ENCODE measurements at places on chromosomes 1 and 21. TPM values are rescaled to one million over a fixed set of nuclear protein-coding genes. Genes with fewer than 3 reads are reported as not detected.

LCE2B gene
- not detected for total RNA-seq

CSF3R gene
- total RNA-seq = 0.43 TPM

ZNF648 gene
- total RNA-seq = not detected

SLC25A34 gene
- total RNA-seq = 1.4 TPM

C1orf141 gene
- not detected for total RNA-seq

SLC22A15 gene
- 1.3 TPM for total RNA-seq

PLD5 gene
- not detected for total RNA-seq

LEFTY2 gene
- not detected for total RNA-seq

AGT gene
- not detected for total RNA-seq

TUFT1 gene
- 4.9 TPM for total RNA-seq

EDARADD gene
- 6.2 TPM for total RNA-seq

CLCA4 gene
- not detected for total RNA-seq

TCP10L gene
- total RNA-seq = 0.53 TPM

CD1E gene
- not detected for total RNA-seq

F5 gene
- 11.0 TPM for total RNA-seq

LORICRIN gene
- not detected for total RNA-seq

PDC gene
- total RNA-seq = not detected

RPL11 gene
- total RNA-seq = 1,074 TPM

PPIAL4G gene
- total RNA-seq = 0.45 TPM

PLA2G2D gene
- not detected for total RNA-seq

FGR gene
- not detected for total RNA-seq

KRTAP12-2 gene
- total RNA-seq = not detected

TMEM82 gene
- total RNA-seq = not detected

PGBD2 gene
- total RNA-seq = 6.4 TPM

PDXK gene
- total RNA-seq = 94.1 TPM

SCMH1 gene
- total RNA-seq = 20.2 TPM

LCE1A gene
- not detected for total RNA-seq

KRTAP10-1 gene
- not detected for total RNA-seq

RAB42 gene
- total RNA-seq = not detected

GJA9 gene
- not detected for total RNA-seq

PRDM16 gene
- total RNA-seq = 0.20 TPM

FAM151A gene
- not detected for total RNA-seq

Measured in activated CD4-positive, alpha-beta memory T cell treated with anti-CD3 and anti-CD28 coated beads, Interleukin-2, amount 10 ng/mL, durations not matched to agents 7 days and 5 days (primary cell).